ENCODE measurements at places on chromosomes 2 and 18. TPM values are rescaled to one million over a fixed set of nuclear protein-coding genes. Genes with fewer than 3 reads are reported as not detected.

- DNase-seq = no peak
Observed at GRCh38 chr2:74131901-74132300, 15.8 kb downstream of the BOLA3 start.

DNA sequence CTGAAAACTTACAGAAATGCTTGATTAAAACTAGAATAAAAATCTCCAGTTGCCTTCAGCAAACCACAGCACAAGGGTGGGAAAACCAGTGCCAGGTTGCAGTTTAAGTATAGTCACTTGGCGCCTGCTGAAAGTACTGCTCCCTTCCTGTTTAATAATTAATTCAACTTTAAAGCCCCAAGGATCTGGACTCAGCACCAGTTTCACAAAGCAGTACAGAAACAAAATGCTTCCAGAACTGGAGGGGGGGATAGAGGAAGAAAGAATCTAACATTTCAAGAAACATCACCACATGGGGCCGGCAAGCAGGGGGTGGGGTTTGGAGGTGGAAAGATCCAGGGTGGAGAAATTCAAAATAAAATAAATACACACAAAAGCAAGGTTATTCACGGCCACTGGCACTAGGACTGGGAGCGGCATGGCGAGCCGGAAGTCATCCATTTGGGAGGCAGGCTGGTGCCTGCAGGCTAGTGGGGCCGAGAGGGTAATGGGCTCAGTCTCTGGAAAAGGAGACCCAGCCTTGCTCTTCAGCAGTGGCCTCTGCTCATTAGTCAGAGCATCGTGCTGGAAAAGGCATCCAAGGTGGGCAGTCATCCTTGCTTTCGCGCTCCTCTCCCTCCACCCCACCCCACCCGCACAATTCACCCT lies 85.8 kb downstream of the POU3F3 start:
- peak; percentile 27 for DNase-seq

UGT1A10 gene
- total RNA-seq = 82.9 TPM

DNA sequence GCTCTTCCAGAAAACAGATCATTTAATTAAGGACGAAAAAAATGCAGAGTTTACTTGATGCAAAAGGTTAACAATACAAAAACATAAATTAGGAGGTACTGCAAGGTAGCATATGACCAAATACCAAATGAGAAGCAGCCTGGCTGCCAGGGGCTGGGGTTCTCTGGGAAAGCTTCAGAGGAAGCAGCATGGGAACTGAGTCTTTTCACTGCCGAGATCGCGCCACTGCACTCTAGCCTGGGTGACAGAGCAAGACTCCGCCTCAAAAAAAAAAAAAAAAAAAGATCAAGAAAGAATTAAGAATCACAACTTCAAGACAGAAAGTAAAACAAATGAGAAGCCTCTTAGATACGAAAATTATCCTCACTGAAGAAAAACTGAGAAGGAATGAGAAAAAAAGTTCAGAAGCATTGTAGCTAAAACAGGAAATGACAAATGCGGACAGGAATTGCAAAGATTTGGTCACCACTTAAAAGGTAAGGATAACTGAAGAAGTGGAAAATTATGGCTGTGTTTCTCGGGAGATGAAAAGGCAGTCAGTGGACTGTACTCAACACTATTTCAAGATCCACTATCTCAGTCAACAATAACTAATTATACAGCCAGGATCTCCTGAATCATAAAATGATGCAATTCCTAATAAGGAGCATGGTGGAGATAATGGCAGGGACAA lies 4.3 kb downstream of the SEPTIN10 start:
- DNase-seq = no peak

SERPINB4 gene
- total RNA-seq = not detected

PTPN4 gene
- 28.2 TPM for total RNA-seq

CAPN13 gene
- 25.5 TPM for total RNA-seq

KCNG2 gene
- not detected for total RNA-seq

DNA sequence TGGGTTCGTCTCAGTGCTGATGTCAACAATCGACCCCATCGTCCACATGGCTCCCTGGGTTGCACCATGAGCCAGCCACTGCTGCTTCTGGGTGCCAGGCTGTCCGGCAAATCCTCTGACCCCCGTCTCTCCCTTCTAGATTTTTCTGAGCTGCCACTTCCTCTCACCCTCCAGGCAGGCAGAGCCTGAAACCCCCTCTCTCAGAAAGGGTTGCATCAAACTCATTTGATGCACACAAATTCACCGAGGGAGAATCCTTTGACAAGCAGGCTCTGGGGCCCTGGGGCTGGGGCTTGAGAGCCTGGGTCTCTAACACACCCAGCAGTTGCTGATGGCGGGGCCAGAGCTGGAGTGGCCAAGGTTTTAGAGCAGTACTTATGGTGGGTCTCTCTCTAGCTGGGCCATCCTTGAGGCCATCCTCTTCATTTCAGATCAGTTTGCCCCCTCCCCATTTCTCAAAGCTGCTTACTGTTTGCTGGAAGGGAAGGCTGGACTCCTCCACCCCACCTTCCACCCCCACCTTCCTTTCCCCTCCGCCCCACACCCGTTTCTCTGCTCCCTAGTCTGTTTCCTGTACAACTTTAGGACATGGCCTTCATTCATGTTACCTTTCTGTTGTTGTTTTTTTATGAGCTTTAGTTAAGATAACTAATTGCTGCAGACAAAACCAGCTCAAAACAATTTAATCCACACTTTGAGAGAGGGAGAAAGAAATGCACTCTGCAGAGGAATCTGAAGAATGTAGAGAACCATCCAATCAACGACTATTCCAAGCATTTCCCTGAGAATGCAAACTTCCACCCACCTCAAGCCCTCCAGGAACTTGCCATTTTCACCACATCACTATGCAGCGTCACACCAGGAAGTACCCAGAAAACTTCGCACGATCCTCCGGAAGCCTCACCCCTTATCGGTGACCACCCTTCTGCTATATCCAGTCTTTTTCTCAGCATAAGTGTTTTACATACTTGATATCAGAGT lies 69.5 kb downstream of the ARL4C start:
- no peak for DNase-seq

ABCB11 gene
- total RNA-seq = 0.74 TPM

CPS1 gene
- total RNA-seq = 2.7 TPM

DNA sequence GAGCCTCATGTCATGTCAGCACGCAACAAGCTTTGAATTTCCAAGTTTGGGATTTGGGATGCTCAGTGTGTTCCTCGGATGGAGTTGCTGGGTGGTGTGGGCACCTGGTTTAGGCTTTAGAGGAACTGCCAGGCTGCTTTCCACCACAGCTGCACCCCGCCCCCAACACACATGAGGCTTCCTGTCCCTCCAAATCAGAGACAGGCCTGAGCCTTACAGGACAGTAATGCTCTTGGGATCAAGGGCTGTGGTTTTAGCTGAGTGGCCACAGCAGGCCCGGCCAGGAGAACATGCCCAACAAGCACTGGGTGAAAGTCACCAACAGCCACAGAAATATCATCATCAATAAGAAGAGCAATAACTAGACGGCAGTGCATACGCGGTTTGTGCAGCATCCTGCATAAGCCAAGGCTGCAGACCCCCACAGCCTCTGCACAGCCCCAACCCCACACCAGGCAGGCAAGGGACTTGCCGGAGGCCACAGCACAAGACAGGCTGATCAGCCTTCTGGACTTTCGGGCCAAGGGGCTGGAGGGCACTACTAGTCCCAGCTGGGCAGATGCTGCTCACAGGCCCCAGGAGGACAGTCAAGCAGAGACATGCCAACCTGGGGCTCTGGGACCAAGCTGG lies 29.7 kb upstream of the GPC1 start:
- DNase-seq = no peak

DNA sequence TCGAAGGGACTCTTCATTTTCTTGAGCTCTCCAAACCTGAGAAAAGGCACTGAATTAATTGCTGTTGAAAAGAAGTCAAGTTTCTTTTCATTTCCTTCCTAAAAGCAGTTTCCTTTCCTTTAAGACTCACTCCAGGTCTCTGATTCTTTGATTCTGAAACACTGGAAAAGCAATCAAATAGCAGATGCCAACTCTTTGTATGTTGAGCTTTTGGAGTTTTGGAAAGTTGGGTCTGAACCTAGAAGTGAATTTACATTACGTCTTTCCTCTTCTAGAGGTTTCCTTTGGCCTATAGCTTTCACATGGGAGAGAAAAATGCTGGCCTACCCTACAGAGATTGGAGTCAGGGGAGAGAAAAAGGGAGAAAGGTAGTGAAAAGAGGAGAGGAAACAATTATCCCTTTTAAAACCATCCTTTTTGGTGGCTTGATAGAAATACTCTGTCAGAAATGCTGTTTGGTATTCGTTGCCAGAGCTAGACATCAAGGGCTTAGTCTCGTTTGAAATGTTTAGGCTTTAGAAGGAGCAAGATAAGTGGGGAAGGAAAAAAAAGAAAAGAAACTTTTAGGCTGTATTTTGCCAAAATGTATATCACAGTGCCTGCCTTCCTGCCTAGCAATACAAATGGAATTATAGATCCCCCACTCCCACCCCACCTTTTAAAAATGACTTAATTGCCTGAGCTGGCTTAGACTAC lies 187.7 kb downstream of the PRPF40A start:
- DNase-seq = no peak

NABP1 gene
- 15.9 TPM for total RNA-seq

DSG1 gene
- total RNA-seq = not detected

- peak; percentile 79 for DNase-seq
Observed at GRCh38 chr2:85584857-85585780, 888 bp downstream of the VAMP5 start.

DNA sequence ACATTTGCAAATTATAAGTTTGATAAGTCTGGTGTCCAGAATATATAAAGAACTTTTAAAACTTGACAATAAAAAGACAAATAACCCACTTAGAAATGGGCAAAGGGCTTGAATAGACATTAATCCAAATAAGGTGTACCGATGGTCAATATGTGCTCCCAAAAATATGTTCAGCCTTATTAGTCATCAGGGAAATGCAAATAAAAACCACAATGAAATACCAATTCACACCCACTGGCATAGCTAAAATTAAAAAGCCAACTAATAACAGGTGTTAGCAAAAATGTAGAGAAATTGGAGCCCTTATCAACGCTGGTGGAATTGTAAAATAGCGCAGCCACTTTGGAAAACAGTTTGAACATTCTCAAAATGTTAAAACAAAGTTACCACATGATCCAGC lies 79.0 kb upstream of the SCG2 start:
- no peak for DNase-seq

- no peak for DNase-seq
Observed at GRCh38 chr18:3269241-3269913, 7.4 kb downstream of the MYL12B start.

- DNase-seq = no peak
Observed at GRCh38 chr2:120564213-120565094, 171.2 kb upstream of the GLI2 start.

GRCh38 chr2:133433455-133434451 lies 134.5 kb downstream of the NCKAP5 start:
- DNase-seq = no peak

DNA sequence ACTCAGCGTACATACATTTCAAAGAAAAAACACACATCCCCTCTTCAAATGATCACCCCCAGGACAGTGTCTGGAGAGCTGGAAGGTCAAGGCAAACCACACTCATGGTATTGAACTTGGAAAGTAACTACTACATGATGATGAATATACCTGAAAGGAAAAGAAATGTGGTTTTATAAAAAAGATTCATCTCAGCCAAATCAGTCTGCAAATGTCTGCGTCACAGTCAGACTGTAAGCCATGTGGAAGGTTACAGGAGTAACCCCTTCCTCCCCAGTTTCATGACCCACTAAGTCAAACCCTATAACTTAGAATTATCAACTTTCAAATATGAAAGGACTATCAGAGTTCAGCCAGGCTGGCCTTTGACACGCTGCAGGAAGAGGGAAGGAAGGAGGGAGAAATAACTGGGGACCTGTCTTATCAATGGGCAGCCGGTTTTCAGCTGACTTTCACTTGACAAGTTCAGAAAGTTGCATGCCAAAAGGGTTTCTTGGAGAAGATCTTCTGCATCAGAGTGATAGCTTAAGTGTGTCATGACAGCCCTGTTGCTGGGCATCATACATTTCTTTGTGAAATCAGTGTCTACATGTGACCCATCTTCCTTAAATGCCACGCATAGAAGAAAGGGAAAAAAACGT lies 7.0 kb upstream of the BMP10 start:
- DNase-seq = no peak
